Activated B cell treated with CpG ODN at 0.5 μM for 24 hours (primary cell): ENCODE measurements at places on chromosomes 4 and X. TPM values are rescaled to one million over a fixed set of nuclear protein-coding genes. Genes with fewer than 3 reads are reported as not detected.

DNA sequence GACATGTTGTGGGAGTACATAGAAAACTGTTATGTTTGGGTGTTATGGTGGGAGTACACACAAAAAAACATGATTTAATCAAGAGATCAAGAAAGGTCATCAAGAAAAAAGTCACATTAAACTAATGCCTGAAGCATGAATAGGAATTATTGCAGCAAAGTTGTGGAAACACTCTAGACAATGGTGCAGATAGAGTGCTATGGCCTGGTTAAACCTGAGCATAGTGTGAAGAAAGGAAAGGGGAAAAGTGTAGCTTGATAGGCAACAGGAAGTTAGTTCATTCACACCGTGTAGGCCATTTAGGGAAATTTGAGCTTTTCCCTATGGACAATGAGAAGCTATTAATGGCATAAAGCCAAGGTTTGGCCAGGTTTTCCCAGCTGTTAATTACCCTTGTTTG lies 162.1 kb upstream of the EMCN start:
- DNase-seq: no peak

GRCh38 chr4:53040459-53040815 lies 178.3 kb downstream of the RASL11B start:
- no peak for DNase-seq

- no peak for DNase-seq
Measured at GRCh38 chrX:40844471-40844870, 109.1 kb upstream of the MED14 start.

DNA sequence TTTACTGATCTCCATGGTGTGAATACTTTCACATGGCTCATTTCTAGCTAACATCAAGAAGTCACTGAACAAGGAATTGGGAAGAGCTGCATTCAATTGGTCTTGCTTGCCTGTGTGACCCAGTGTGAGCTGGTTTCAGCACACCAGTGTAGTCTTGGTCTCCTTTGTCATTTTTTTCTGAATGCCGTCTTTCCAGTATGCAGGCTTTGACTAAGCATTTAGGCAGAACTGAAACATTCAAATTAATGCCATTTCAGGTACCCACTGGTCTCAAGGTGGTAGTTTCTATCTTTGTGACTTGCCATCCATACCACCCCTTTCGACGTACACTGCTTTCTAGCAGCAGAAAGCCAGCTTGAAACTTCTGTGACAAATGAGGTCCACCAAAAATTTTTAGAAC lies 550.5 kb upstream of the BOD1L1 start:
- DNase-seq: no peak

Gene NXF2
- not detected in 2 replicates for total RNA-seq

Gene MAOB
- not detected in 2 replicates for total RNA-seq

GRCh38 chr4:1305781-1306455 lies 16.2 kb downstream of the MAEA start:
- no peak for DNase-seq

Gene CCKAR
- not detected in 2 replicates for total RNA-seq

Gene RRH
- 0.59 TPM in 1 of 2 replicates, not detected in the other for total RNA-seq

DNA sequence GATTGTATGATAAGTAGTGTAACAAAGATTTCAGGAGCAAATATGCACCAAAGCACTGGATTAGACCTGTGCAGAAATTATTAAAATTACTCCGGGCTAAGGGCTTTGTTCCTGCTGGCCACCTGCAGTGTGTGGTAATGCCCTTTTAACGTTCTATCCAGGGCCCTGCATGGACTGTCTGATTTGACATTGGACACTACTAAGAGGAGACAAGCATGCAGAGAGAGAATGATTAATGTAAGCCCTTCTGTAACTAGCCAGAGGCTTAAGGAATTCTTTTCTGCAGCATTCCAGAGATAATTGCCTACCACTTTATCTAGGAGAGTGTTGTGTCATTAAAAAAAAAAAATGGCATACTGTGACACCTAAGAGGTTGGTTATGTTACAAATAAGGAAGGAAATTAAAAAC lies 117.0 kb downstream of the PCDH7 start:
- no peak for DNase-seq

Gene RBM47
- 6.3 and 8.0 TPM in 2 replicates for total RNA-seq

Gene SMR3B
- total RNA-seq: not detected in 2 replicates

Gene FAM9C
- not detected in 2 replicates for total RNA-seq
